Activated T-cell treated with anti-CD3 and anti-CD28 coated beads for 24 hours (primary cell): ENCODE measurements at places on chromosomes 1 and 21.

- DNase-seq, result no peak
Measured at GRCh38 chr1:164671966-164672571, 113.1 kb downstream of the PBX1 start.

DNA sequence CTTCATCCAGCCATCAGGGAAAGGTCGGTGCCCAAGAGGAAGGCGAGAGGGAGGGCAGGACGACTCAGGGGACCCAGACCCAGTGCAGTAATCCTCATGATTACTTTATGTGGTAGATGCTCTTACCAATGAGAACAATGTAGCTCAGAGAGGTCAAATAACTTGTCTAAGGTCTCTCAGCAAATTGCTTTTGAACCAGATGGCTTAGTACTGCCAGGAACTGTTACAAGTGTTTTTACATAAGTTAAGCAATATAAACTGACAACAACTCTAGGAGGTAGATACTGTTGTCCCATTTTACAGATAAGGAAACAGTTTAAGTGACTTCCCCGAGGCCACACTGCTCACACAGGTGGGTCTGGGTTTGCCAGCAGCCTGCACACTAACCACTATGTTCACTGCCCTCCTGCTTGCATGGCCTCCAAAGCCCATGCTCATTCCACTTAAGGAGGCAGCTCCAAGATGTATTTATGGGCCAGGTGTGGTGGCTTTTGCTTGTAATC lies 111.7 kb downstream of the LACTBL1 start:
- DNase-seq, result no peak

DNA sequence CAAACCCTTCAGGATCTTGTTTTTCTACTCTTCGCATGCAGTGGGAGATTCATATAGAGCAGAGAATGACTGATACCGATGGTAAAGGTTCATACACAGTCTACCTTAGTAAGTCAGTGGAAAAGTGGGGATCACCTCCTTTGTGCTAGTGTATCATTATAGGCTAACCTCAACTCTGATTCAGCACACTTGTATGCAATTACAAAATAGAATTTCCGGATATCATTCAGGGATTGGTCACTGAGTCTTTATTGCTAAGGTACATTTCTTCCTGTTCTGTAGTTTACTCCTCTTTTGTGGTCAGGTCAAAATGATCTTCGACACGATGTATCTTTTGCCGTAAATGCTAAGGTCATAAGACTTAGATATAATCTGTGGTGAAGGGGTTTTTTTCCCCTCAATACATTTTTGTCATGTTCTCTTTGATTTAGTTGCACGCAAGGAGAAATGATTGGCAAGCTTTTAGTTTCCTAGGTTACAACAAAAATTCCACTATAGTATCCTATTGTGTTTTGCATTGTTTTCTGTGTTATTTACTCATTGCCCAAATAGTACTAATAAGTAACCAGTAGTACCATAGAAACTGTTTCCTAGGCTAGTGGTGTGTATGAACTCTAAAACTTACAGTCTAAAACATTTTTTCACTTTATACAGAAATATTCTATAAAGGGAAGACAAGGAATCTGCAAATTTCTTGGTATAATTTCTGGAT lies 35.7 kb upstream of the PLA2G4A start:
- DNase-seq, result no peak

- DNase-seq, result no peak
Measured at GRCh38 chr1:77991638-77992037, 12.8 kb upstream of the FUBP1 start.

- DNase-seq, result no peak
Measured at GRCh38 chr1:215720126-215720525, 153.0 kb downstream of the KCTD3 start.

DNA sequence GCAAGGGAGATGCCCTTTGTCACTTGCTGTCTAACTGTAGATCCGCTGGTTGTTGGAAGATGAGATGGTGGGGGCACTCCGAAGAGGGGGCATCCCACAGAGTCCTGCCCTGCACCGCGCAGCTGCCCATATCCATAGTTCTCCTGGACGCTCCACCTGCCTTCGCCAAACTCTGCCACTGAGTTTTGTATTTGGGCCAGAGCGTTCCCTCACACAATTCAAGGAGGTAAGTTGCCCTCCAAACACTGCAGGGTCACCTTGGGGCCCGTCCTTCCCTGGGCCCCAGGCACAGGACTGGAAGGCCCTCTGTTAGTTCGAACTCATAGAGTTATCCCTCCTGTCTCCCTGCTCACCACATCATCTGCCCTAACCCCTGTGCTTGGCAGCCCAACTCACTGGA lies 22.1 kb downstream of the HYI start:
- DNase-seq, result no peak

GRCh38 chr1:201471772-201472171 lies 2.8 kb upstream of the PHLDA3 start:
- DNase-seq, result no peak

- no peak for DNase-seq
Measured at GRCh38 chr21:41706678-41707077, 60.2 kb downstream of the RIPK4 start.
